HepG2 (cell line): ENCODE measurements at places on chromosomes 6 and 20. TPM values are rescaled to one million over a fixed set of nuclear protein-coding genes. Genes with fewer than 3 reads are reported as not detected.
A peak's percentile ranks its signal among the peaks of the same experiment; 100 is the strongest.

THBD gene
- total RNA-seq, result not detected in 2 replicates

TFAP2C gene
- total RNA-seq, result not detected in 2 replicates

TLDC2 gene
- total RNA-seq, result 1.2 and 1.6 TPM in 2 replicates

PACRG gene
- total RNA-seq, result 0.13 TPM in 1 of 2 replicates, not detected in the other

CST3 gene
- 300 and 690 TPM in 2 replicates for total RNA-seq

CPNE5 gene
- not detected in 2 replicates for total RNA-seq

ERVFRD-1 gene
- total RNA-seq, result not detected in 2 replicates

HLA-DOB gene
- not detected in 2 replicates for total RNA-seq

C6orf15 gene
- not detected in 2 replicates for total RNA-seq

GRCh38 chr6:130670142-130670541, 157.1 kb upstream of the SMLR1 start:
- DNase-seq, result peak; percentile 13
- no peak overlapping the region for H3K4me3 ChIP-seq
- H3K4me1 ChIP-seq, result no peaks in the 10 kb centered on the region
- H3K27me3 ChIP-seq, result peaks cover 6% of the 10 kb centered on the region; the same call in 1 of the 3 replicates
- H3K27ac ChIP-seq, result no peak overlapping the region

DNA sequence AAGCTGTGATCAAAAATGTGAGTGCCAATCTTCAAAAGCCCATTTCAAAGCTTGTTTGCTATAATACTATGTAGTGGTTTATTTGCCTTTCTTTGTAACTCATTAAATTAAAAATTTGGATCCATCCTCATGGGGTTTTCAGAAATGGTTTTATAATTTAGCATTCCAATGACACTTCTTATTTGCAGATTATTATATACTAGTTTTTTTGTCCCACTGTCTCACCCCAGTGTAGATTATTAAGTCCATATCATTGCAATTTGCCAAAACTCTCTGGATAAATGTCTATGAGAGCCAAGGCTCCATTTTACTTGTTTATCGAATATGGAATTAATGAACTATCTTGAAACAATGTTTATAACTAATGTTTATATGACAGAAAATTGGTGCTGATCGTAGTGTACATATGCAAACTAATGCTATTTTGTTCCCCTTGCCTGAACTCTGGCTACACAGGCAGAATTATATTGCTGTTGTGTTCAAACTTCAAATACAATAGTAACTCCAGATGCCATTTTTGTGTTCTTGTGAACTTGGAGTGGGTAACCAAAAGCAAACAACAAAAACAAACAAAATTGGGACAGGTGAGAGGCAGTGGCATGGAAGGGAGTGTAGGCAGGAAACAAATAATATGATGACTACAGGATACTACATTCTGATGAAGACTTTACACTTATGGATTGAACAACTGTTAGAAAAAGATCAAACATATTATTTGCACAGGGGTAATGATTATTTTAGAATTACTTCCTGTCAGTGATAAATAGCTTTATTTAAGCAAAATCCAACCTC, 307.1 kb upstream of the FLRT3 start:
- no peak for DNase-seq
- H3K36me3 ChIP-seq, result no peaks in the 10 kb centered on the region
- no peak overlapping the region for H3K27ac ChIP-seq
- no peak overlapping the region for H3K4me3 ChIP-seq
- no peaks in the 10 kb centered on the region for H3K27me3 ChIP-seq
- no peaks in the 10 kb centered on the region for H3K4me1 ChIP-seq

DNA sequence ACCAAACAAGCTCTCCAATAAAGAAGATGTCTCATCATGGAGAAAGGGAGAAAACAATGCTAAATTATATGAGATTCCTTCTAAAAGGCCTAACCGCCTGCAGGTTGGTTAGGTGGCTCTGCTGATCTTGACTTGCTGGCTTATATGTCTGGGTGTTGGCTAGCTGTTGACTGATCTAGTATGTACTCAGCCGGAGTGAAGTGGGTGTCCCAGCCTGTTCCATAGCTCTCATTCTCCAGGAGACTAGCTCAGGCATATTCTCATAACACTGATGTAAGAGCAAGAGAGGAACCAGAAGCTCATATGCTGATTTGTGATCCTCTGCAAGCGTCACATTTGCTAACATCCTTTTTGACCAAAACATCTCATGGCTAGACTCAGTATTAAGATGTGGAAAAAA, 473.0 kb downstream of the BMP2 start:
- H3K4me1 ChIP-seq, result no peaks in the 10 kb centered on the region
- H3K36me3 ChIP-seq, result no peaks in the 10 kb centered on the region
- no peaks in the 10 kb centered on the region for H3K27me3 ChIP-seq
- no peak overlapping the region for H3K27ac ChIP-seq
- no peak overlapping the region for H3K4me3 ChIP-seq

DNA sequence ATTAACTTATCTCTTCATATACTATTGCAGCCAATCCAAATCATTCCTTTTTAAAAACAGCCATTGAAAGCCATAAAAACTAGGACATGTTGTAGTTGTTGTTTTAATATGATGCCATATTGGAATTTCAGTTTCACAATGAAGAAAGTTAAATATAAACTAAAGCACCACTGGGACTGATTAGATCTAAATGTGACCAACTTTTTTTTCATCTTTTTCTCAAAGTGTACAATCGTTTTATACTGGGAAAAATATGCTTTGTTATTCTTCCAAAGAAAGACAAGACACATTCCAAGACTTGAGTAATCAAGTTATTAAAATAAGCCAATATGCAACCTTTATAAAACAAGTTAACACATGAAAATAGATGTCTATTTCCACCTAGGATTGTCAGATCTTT, 68.5 kb downstream of the THEMIS start:
- H3K4me3 ChIP-seq, result no peak overlapping the region
- H3K27ac ChIP-seq, result no peak overlapping the region
- DNase-seq, result no peak
- H3K36me3 ChIP-seq, result no peaks in the 10 kb centered on the region
- H3K27me3 ChIP-seq, result no peaks in the 10 kb centered on the region

DNA sequence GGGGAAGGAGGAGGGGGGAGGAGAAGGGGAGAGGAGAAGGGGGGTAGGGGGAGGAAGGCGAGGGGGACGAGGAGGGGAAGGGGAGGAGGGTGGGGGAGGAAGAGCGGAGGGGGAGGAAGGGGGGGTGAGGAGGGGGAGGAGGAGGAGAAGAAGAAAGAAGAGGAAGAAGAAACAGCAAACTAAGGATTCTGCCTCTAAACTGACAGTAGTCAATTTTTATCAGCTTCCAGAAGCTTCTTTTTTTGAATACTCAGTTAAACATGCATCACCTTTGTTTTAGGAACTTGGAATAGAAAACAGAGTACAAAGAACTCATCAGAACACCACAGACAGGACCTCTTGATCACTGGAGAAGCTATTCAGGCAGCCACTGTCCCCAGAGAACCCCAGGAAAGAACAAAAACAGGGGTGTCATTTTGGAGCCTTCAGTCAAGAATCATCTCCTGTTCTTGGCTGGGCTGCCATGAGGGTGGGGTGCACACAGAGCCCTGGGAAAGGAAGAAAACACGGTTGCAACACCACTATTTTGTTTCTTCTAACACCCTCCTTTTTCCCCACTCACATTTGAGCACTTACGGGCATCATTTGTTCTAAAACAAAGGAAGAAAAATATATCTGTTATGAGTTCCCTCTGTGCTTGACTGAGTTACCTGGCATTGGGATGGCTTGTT, 67.4 kb downstream of the TMEM170B start:
- DNase-seq, result no peak
- no peaks in the 10 kb centered on the region for H3K36me3 ChIP-seq
- no peak overlapping the region for H3K27ac ChIP-seq
- H3K4me3 ChIP-seq, result no peak overlapping the region
- peaks cover 5% of the 10 kb centered on the region; the same call in 1 of the 2 replicates for H3K27me3 ChIP-seq

GRCh38 chr6:147441751-147442150, 66.7 kb upstream of the SAMD5 start:
- no peak for DNase-seq
- H3K4me3 ChIP-seq, result no peak overlapping the region
- no peaks in the 10 kb centered on the region for H3K36me3 ChIP-seq
- H3K27ac ChIP-seq, result no peak overlapping the region
- no peaks in the 10 kb centered on the region for H3K4me1 ChIP-seq

GRCh38 chr6:129370268-129370916, 339.6 kb downstream of the ARHGAP18 start:
- no peak overlapping the region for H3K27ac ChIP-seq
- peak; percentile 32 for DNase-seq
- H3K4me3 ChIP-seq, result no peak overlapping the region
- no peaks in the 10 kb centered on the region for H3K4me1 ChIP-seq
- no peaks in the 10 kb centered on the region for H3K27me3 ChIP-seq
- no peaks in the 10 kb centered on the region for H3K36me3 ChIP-seq

DNA sequence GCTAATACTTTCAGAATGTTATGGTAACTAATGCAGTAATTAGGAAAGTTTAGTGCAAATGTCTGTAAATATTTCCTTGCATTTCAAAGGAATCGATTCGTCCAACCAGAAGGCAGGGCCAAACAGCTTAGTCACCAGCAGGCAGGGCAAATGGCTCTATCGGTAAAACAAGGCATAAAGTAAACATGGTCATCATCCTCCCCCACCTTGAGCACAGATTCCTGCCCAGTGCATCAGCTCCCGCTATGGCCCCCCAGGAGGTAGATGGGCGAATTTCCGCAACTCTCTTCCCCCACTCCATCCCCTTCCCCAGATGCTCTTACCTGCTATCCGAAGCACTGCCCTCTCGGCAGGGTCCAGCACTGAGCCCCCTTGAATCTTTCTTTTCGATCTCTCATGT, 103.8 kb upstream of the BEND6 start:
- H3K27ac ChIP-seq, result no peak overlapping the region
- no peak overlapping the region for H3K4me3 ChIP-seq
- no peak for DNase-seq
- H3K27me3 ChIP-seq, result no peaks in the 10 kb centered on the region

GRCh38 chr6:152170702-152171667, 363.5 kb downstream of the ESR1 start:
- peaks cover 24% of the 10 kb centered on the region for H3K4me1 ChIP-seq
- no peaks in the 10 kb centered on the region for H3K36me3 ChIP-seq
- peak overlapping the region; percentile 86 for H3K27ac ChIP-seq
- H3K4me3 ChIP-seq, result peak overlapping the region; percentile 49
- peak; percentile 94 for DNase-seq

- no peaks in the 10 kb centered on the region for H3K36me3 ChIP-seq
- H3K27ac ChIP-seq, result no peak overlapping the region
- H3K4me3 ChIP-seq, result no peak overlapping the region
- no peaks in the 10 kb centered on the region for H3K27me3 ChIP-seq
- H3K4me1 ChIP-seq, result peaks cover 49% of the 10 kb centered on the region
- no peak for DNase-seq
Observed at GRCh38 chr20:53806683-53807401, 213.2 kb upstream of the ZNF217 start.

GRCh38 chr6:19964115-19964514, 126.9 kb downstream of the ID4 start:
- no peak for DNase-seq
- no peak overlapping the region for H3K4me3 ChIP-seq
- H3K27ac ChIP-seq, result no peak overlapping the region
- H3K4me1 ChIP-seq, result no peaks in the 10 kb centered on the region
- no peaks in the 10 kb centered on the region for H3K27me3 ChIP-seq

GRCh38 chr6:166258854-166259276, 49.3 kb downstream of the PRR18 start:
- no peaks in the 10 kb centered on the region for H3K4me1 ChIP-seq
- no peak overlapping the region for H3K27ac ChIP-seq
- DNase-seq, result no peak
- no peaks in the 10 kb centered on the region for H3K36me3 ChIP-seq
- peaks cover 31% of the 10 kb centered on the region; the same call in 2 of the 3 replicates for H3K27me3 ChIP-seq
- no peak overlapping the region for H3K4me3 ChIP-seq

GRCh38 chr20:50510706-50511542, 741 bp downstream of the PTPN1 start:
- peak overlapping the region; percentile 83 for H3K4me3 ChIP-seq
- DNase-seq, result peak; percentile 57
- H3K4me1 ChIP-seq, result peaks cover 63% of the 10 kb centered on the region
- H3K27me3 ChIP-seq, result no peaks in the 10 kb centered on the region; the same call in 2 of the 3 replicates
- peak overlapping the region; percentile 78 for H3K27ac ChIP-seq

GRCh38 chr6:139846538-139847456, 472.3 kb upstream of the CITED2 start:
- no peaks in the 10 kb centered on the region for H3K4me1 ChIP-seq
- H3K27ac ChIP-seq, result no peak overlapping the region
- no peak for DNase-seq

- H3K4me3 ChIP-seq, result no peak overlapping the region
- no peak for DNase-seq
- H3K27me3 ChIP-seq, result no peaks in the 10 kb centered on the region
- H3K4me1 ChIP-seq, result peaks cover 13% of the 10 kb centered on the region
Observed at GRCh38 chr6:108309844-108310243, 15.0 kb downstream of the AFG1L start.

DNA sequence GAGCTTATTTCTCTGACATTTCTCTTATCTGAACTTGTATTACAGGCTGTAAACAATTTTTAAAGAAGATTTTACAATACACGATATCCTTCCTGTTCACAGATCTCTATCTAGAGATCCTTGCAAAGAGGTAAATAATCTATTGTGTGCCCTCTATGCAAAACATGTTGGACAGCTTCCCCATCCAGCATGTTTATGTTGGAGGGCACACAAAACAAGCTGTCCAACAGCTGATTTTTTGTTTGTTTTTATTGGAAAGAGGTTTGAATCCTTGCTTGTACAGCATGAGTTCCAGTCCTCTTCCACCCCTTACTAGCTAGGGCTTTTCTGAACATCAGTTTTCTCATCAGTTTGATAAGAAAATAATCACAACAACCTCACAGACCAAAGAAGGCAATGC, 62.3 kb upstream of the SYNDIG1 start:
- DNase-seq, result no peak
- no peaks in the 10 kb centered on the region for H3K27me3 ChIP-seq
- no peaks in the 10 kb centered on the region for H3K36me3 ChIP-seq
- H3K27ac ChIP-seq, result no peak overlapping the region

DNA sequence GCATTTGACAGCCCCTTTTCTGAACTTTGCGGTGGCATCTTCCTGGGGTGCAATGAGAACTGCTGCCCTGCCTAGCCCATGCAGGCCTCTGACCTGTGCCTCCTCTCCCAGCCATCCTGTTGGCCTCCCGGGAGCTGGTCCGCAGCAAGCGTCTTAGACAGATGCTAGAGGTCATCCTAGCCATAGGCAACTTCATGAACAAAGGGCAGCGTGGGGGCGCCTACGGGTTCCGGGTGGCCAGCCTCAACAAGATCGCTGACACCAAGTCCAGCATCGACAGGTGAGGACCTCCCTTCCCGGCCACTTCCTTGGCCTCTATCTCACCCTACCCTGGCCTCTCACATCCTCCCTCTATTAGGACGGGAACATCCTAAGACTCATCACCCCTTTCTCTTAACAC, 37.6 kb downstream of the MOCS1 start:
- H3K27ac ChIP-seq, result no peak overlapping the region
- H3K36me3 ChIP-seq, result no peaks in the 10 kb centered on the region
- no peak overlapping the region for H3K4me3 ChIP-seq
- DNase-seq, result no peak
- H3K27me3 ChIP-seq, result no peaks in the 10 kb centered on the region; the same call in 1 of the 2 replicates
- no peaks in the 10 kb centered on the region for H3K4me1 ChIP-seq
